ENCODE measurements at places on chromosomes 4 and X.
A peak's percentile ranks its signal among the peaks of the same experiment; 100 is the strongest.

DNA sequence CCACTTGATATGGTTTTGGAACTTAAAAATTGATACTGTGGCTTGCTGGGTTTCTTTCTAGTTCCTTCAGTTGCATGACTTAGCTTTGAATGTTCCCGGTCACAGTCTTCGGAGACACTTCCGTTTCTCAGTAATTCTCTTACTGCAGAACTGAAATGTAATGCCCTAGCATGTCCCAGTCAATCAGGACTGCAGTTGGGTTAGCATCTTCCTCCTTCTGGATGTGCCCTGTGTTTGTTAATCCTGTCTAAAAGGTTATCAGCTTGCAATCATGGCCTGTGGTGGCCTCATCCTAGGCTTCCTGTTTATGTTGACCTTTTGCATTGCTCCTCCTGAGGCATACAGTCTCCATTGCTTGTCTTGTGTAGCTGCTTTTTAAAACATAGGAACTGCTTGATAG, 275.9 kb downstream of the ARHGAP10 start:
- DNase-seq, result no peak

GRCh38 chr4:188975271-188975670, 836.0 kb downstream of the TRIML1 start:
- DNase-seq, result no peak

- DNase-seq, result no peak
These were observed 29.9 kb upstream of the PROM1 start for GRCh38 chr4:16113741-16114140.

- DNase-seq, result peak; percentile 38
These were observed 10.7 kb downstream of the MED12 start for GRCh38 chrX:71128915-71129765.

- DNase-seq, result no peak
These were observed 452.1 kb downstream of the STPG2 start for GRCh38 chr4:97691111-97691605.

DNA sequence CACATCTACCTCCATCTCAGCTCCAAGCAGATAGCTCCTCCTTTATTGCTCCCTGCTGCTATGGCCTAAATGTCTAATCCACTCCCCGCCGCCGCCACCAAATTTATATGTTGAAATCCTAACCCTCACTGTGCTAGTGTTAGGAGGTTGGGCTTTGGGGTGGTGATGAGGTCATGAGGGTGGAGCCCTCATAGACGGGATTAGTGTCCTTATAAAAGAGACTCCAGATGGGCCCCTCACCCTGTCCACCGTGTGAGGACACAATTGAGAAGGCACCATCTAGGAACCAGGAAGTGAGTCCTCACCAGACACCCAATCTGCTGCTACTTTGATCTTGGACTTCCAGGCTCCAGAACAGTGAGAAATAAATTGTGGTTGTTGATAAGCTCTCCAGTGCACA, 13.6 kb upstream of the TBC1D14 start:
- DNase-seq, result no peak

DNA sequence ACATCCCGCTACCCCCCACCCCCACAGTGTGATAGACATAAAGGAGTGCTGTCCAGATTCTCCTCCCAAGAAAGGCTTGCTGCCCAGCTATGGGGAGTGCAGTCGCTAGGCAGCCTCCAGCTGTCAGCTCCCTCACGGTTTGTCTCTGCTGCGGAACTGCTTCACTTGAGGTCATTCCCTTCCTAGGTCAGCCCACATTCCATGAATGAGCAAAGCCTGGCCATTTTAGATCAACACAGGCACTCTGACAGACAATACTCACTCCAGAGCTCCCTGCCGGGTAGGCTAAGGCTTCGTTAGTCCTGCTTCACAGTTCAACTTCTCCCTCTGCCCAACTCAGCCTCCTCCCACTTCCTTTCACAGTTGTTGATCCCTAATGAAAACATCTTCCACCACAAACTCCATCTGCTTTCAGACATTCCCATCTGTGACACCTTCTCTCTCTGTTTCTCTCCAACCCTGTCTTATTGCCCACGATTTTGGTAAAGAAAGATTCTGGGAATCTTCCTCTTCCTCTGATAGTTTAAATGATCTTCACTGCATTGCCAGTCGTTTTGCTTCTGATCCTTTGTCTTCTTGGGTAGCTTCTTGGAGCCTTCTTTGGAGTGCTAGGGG, 318.9 kb upstream of the F9 start:
- DNase-seq, result no peak

- no peak for DNase-seq
These were observed 52.8 kb downstream of the NPFFR2 start for GRCh38 chr4:72084587-72085011.

GRCh38 chr4:48943387-48943786, 36.8 kb upstream of the OCIAD2 start:
- DNase-seq, result no peak

Data from 8988T (cell line).